Activated T-cell treated with anti-CD3 and anti-CD28 coated beads, Interleukin-2, amount 50 U/mL, for 4 hours (primary cell): ENCODE measurements at places on chromosomes 7 and 10.
A peak's percentile ranks its signal among the peaks of the same experiment; 100 is the strongest.

DNA sequence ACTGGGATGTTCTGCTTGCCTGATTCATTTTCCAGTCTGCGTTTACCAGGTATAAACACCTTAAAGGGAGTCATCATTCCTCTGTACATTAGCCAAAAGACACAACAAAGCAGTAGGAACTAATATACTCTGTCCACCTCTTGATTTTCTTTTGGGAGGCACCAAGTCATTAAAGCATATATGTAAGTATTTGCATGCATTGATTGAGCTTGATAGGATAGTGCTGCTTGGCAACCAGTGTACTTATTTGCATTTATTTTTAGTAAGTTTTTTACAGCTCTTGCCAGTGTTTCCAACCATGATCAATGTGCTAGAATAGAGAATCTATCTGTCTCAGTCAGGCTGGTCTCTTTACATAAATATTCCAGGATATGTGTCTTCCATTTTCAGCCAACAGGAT is 353.3 kb upstream of the SEMA3C start:
- no peak for DNase-seq

DNA sequence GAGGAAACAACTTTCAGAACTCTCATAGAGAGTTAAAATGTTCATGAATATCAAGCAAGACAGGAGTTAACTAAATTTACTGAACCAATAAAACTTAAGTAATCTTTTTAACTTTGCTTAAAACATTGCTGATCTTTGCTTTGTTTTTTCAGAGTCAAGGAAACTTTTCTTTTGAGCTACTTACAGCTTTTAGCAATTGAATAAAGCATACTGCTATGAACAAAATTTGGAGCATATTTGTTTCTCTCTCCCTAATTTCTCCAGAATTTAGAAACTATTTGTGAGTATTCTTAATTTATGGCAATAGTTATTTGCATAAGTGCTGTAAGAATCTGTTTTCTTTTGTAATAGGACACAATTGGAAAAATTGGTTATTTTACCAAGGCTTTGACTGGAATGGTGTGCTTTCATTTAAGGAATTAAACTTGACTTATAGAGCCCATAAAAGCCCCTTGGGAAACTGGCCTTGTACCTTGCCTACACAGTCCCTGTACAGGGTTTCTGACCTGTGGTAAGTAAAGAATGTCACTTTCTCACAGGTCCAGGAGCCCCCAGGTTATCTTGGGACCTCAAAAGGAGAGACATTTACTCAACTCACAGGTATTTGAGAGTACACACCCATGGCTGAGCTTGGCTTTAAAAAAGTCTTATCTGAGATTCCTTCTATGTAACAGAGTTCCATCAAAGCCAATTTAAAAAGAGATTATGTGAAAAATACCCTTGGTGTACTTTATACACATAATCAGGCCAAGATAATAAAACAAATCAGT is 23.3 kb upstream of the KIAA1549 start:
- no peak for DNase-seq

DNA sequence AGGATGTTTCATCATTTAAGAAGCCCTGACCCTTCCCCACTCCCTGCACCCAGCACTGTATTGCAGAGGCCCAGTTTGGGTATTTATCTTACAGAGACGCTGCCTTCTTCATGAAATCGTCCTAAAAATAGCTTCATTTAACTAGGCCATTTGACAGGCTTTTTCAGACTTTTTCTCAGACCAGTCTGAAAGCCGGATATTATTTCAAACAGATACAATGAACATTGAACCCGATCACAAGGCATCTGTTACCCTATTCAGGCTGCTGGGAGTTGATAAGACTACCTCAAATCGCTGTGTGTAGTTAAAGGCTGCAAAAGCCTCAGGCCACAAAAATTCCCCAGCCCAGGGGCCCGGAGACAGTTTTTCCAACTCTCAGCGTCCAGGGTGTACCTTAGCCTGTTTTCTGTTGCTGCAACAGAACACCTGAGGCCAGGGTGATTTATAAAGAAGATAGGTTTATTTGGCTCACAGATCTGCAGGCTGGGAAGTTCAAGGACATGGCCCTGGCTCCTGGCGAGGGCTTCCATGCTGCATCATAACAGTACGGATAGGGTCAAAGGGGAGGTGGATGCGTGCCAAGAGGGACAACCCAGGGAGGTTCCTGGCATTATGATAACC is 130.7 kb upstream of the SH2B2 start:
- no peak for DNase-seq

DNA sequence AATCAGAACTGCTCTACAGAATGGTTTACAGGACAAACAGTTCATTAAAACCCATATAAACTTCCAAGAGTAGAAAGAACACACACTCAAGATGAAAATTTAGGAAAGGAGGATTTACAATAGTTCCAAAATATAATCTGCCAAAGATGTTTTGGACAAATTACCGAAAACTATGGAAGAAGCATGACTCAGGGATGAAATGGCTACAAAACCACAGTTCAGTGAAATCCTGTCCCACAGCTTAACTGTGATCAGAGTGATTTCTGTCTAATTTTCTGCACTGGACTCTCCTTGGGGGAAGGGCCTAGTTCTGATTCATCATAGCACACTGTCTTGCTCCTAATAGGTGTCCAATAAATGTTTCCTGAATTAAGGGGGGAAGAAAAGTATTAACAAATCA is 82.2 kb downstream of the HIPK2 start:
- no peak for DNase-seq

DNA sequence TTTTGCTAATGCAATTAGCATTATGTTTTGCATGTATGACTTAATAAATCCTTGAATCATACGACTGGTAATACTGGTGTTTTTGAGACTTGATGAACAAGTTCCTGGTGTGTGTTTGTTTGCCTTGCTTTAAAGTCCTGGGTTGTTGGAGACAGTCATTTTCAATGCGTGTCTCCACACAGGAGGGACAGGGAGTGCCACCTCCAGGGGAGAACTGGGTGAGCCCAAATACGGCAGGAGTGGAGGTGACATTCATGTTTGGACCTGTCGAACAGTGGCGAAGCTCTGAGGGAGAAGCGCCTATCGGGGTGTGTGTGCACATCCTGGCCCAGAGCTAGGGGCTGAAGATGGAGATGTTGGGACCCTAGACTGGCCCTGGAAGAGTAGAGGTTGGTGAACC is 43.8 kb downstream of the DAGLB start:
- no peak for DNase-seq

GRCh38 chr10:32326119-32326518 is 20.8 kb downstream of the EPC1 start:
- DNase-seq = no peak

DNA sequence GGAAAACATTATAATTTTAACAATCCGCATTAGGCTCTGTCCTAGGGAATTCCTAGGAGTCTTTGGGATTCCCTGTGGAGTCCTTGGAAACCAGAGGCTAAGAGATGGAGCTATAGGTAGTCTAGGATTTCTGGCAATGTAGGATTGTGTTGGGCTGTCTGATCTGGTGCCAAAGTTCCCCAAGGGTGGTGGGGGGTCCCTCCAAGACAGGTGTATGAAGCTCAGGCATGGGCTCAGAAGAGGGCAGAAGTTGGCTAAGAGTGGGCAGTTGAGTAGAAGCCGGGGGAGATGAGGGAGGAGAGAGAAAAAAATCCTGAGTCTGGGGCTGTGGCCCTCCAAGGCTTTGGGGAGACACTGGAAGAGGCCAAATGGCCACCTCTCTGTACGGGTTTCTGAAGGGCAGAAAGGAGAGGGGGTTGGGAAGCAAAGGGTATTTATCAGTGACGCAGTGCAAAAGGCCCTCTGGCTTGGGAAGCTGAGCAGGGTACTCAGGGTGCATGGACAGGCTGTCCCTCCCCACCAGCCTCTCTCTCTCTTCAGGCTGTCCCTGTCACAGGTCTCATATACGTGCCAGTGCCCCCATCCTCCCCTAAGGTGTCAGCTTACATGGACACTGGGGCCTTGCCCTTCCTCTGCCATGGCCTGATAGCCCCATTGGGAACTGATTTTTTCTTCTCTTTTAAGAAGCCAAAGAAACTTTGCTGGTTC is 929 bp downstream of the HOXA6 start:
- DNase-seq = no peak

DNA sequence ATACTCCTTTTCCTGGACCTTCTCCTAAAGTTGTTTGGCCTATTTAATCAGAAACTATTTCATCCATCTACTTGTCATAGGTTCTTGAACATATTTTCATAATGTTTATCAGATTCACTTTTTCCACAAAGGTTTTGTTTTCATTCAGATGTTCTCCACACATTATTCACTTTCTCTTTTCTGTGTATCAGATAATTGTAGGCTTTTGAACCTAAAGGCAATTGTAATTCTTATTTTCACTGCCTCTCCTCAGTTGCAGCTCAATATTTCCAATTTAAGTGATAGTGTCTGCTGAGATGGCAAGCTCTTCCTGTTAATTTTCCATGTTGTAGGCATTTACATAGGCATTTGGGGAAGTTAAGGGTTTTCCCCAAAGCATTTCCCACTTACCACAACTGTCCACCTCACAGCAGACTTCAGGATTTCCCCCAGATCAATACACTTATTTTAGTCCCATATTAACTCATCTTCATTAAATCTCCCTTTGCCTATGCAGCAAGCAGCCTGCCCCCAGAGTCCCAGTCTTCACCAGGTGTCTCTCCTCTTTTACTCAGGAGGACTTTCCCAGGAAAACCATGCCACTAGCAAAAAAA is 12.3 kb upstream of the IKZF1 start:
- no peak for DNase-seq

GRCh38 chr7:36456138-36456537 is 66.5 kb downstream of the ANLN start:
- no peak for DNase-seq

DNA sequence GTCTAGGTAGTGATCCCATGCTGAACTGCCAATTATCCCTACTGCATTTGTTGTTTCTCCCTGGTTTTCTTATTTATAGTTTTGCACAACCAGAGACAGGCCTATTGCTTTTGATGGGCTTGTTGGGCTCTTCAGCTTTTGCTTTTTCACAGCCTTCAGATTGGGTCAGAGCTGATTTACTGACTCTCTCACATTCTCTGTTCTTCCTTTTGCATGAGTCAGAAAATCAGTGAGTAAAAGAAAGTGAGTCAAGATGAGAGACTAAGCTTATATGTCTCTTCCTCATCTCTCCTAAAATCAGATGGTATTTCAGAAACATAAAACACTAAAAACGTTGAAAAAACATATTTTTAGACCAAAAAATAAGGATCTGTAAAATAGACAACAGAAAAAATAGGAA is 1135.4 kb downstream of the XPNPEP1 start:
- DNase-seq = no peak

DNA sequence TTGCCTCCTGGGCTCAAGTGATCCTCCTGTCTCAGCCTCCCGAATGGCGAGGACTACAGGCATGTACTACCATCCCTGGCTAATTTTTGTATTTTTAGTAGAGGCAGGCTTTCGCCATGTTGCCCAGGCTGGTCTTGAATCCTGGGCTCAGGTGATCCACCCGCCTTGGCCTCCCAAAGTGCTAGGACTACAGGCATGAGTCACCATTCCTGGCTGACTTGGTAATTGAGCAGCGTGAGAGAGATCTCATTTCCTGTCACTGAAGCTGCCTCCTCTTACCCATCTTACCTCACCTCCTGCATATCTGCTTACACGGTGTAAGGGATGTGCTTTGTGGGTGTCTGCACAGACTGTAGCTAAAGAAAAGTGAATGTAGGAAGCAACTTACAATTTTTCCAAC is 9.7 kb downstream of the IFIT3 start:
- peak; percentile 36 for DNase-seq

DNA sequence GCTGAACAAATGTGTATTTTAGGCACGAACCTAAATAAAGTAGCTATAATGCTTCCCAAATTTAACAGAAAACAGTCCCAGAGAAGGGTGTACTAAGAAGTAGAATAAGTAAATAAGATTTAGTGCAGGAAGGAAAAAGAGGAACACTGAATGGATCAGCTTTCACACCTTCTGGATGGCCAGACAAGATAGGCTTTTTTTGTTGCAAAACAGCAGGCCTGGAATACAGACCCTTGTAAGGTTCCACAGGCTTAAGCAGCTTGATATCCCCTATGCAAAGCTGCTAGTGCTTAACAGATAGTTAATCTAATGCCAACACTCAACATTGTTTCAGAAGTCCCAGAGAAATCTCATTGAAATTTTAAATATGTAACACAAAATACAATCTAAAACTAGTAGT is 328.1 kb upstream of the STEAP1 start:
- no peak for DNase-seq

DNA sequence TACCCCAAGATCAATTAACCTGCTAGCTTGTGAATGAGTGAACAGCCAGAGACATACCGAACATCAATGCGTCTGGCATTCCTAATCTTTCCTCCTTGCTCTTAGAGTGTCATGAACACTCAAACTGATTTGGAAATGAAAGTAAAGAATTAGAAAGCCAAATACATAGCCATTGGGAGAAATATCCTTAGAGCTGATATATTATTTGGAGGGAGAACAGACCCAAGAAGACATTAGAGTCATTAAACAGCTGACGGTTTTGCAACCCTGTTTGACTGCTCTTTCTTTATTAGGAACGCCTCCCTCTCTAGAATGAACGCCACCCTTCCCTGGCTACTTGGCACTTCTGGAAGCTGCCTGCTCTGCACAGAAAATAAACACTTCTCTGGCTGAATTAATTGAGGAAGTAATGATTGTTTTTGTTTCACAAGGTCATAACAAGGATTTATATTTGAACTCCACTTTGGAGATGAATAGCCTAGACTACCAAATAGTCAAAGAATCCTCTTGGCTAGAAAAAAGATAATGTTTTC is 42.8 kb downstream of the CTTNBP2 start:
- no peak for DNase-seq

DNA sequence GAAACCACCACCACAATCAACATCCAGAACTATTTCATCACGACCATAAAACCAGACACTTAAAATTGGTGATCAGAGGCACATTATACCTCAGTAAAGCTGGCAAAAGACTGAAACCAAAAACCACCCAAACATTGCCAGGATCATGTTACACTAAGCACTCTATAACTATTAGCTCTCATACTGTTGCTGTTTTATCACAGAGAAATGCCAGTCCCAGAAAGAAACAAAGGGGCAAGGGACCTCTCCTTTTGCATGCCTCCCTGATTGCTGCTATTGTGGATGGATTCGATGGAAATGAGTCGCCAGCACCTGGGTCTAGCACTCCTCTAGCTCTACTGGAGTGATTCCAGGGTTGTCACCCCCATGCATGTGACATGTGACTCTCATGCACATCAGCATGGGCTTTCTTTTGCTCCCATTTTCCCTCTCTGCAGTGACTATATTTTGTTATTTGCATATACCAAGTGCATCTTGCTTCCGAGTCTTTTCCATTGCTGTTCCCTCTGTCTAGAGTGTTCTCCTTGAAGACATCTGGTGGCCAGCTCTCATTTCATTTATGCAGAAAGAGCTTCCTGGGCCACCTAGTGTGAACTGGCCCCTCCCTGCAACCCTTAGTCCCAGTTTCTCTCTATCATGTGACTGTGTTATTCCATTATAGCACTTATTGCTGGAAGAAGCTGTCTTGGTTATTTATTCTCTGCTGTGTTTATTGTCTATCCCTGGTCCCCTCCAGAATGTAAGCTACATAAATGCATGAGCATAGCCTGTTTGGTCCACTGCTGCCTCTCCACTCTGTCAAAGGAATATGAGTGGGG is 300.6 kb downstream of the PLXNA4 start:
- no peak for DNase-seq

GRCh38 chr7:115449689-115450088 is 527.8 kb downstream of the MDFIC start:
- DNase-seq = no peak
